Non-pigmented ciliary epithelial cell (primary cell): ENCODE measurements at places on chromosomes 11 and 22.

GRCh38 chr11:134537941-134538340 is 125.9 kb upstream of the B3GAT1 start:
- no peak for DNase-seq

- no peak for DNase-seq
These were observed 77.6 kb upstream of the SESN3 start for GRCh38 chr11:95308512-95309035.

DNA sequence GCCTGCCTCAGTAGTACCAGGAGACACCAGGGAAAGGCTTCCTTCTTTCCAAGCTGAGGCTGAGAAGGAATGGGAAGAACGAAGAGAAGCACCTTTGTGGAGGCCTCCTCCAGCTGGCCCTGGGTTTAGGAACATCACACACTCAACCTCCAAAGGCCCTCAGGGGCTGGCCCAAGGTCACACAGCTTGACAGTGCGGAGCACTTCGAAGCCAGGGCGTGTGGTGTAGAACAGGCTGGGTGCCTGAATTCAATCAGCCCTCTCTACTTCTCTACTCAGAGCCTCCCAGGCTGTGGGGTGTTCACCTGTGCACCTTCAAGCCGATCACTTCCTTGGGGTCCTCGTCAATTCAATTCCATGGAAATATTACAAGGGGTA is 727 bp upstream of the CSDC2 start:
- no peak for DNase-seq

DNA sequence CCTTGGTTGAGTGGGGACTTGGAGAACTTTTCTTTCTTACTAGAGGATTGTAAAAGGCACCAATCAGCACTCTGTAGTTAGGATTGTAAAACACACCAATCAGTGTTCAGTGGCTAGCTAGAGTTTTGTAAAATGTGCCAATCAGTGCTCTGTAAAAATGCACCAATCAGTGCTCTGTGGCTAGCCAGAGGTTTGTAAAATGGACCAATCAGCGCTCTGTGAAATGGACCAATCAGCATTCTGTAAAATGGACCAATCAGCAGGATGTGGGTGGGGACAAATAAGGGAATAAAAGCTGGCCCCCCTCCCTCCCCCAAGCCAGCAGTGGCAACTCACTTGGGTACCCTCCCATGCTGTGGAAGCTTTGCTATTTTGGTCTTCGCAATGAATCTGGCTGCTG is 5.5 kb upstream of the DRG1 start:
- no peak for DNase-seq

DNA sequence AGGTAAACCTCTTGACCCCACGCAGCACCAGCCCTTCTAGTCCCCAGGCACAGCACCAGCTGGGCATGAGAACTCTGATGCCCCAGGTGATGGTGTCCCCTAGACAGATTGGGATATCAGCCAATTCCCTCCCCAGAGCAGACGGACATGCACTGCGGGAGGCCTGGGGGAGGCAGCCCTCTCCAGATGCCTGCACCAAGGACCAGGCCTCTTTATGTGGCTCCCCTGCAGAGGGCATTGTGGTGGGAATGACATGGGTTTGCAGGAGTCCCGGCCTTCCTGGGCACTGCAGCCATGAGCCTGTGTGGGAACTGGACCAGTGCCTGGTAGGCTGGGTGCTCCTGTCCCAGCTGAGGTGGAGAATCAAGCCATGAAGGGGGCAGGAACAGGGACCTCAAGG is 25.9 kb downstream of the PPM1F start:
- DNase-seq: no peak

GRCh38 chr11:3674189-3674588 is 3.0 kb upstream of the CHRNA10 start:
- peak; percentile 75 for DNase-seq

DNA sequence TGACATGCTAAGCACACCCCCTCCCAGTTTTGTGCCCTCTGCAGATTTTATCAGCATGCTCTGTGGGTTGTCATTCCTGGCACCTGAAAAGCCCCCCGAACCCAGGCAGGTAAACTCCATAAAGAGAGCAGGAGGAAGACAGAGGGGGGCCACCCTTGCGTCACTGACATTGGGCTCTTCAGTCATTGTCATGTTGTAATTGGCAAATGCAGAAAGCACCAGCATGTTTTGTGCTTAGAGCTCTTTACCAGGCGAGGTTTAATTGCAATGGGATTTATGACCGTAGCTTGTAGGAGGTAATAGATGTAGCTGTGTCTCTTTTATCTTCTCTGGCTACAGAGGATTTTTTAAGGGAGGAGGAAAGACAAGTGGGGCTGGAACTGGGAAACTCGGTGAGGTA is 201.7 kb downstream of the GRIK4 start:
- DNase-seq: no peak

DNA sequence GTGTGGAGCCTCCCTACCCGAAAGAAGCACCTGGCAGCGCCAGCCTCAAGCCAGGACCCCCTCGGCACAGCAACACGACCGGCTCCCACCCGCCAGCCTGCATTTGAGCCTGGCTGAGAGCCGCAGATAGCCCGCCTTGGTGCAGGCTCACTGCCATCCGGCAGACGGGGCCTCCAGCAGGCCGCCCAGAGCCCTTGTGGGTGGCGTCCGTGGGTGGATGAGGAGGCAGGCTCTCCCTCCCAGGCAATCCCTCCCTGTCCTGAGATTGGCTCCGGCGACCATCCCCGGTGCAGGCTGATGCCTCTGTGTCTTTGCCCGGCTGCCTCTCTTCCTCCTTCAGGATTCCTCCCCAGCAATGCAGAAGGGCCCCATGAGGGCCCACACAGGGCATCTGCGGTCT is 1527.9 kb downstream of the BRD1 start:
- DNase-seq: no peak

DNA sequence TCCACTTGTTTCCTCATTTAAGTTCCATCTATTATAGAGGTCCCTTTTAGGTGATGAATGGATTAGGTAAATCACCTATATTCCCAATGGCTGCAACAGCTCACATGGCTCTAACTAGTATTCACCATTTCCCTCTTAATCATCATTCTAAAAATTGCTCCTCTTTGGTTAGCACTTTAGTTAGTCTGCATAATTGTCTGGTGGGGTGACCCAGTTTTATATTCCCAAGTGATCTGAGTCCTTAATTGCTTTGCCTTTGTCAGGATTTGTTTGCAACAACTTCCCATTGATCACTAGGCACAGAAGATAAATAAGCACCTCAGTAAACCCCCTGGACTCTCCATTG is 395.2 kb downstream of the RAB38 start:
- no peak for DNase-seq

DNA sequence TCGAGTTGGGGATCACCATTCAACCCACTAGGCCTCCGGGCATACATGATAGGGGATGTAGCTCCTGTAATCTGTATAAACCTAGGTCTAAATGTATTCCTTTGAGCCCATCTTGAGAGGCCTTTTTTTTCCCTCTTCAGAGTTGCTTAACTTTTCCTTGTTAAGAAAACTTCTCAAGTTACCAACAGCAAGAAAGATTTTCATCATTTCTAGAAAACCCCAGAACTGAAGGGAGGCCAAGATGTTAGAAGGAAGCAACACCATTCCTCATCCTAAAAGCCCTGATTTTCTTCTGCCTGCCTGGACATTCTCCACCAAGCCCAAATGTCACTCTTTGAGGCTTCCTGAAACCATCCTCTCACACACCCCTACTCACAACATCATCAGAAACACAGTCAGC is 79.4 kb downstream of the TMPRSS5 start:
- no peak for DNase-seq

DNA sequence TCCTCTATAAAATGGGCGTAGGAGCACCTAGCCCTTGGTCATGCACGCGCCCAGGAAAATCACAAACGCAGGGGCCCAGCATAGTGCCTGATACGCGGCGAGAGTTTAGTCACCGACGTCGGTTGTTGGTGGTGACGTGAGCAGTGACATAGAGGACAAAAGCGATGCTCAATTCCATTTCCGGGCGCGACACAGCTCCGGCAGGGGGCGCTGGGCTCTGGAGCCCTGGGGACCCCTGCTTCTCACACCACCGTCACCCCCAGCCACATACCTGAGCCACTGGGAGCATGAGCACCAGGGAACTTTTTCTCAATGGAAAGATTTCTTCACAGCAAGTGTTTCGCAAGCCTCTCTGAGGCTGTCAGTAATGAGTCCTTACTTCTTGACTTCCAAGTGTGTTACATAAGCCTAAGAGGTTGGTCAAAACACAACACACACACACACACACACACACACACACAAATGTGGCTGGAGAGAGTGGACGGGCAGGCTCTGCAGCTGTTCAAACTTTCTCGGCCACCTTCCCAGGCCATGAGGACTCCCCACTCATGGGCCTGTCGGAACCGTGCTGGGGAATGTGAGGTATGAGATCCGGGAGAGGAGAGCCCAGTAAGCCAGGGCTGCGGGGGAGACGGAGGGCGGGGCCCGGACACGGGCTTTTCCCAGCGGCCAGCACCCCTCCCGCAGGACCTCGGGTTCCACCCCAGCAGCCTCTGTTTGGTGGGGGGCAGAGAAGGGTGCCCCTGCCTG is 36.9 kb upstream of the LINC01488 start:
- peak; percentile 64 for DNase-seq
